Sigmoid colon (tissue), 7 donors: ENCODE measurements at places on chromosomes 5 and 9. TPM values are rescaled to one million over a fixed set of nuclear protein-coding genes. Genes with fewer than 3 reads are reported as not detected.

Gene FOXD4L5
- 0.04 TPM for polyA plus RNA-seq

Gene SPINK4
- 26.4 TPM for polyA plus RNA-seq

Gene SPATA31D4
- 0.23 TPM for polyA plus RNA-seq

Gene IRGM
- polyA plus RNA-seq: not detected

Gene SLC38A9
- 2.4 TPM for polyA plus RNA-seq

Gene ELP1
- 7.8 TPM for polyA plus RNA-seq

Gene TMEM215
- polyA plus RNA-seq: not detected

Gene GCNT4
- polyA plus RNA-seq: 1.8 TPM

Gene ORM2
- polyA plus RNA-seq: not detected

Gene BTNL8
- polyA plus RNA-seq: 15.6 TPM

Gene IRX4
- not detected for polyA plus RNA-seq

Gene CCL27
- not detected for polyA plus RNA-seq

Gene TAF11L2
- not detected for polyA plus RNA-seq

Gene ADGRV1
- 2.1 TPM for polyA plus RNA-seq

Gene PRSS3
- polyA plus RNA-seq: 347 TPM

Gene PLCXD3
- polyA plus RNA-seq: 0.50 TPM

Gene PRDM9
- polyA plus RNA-seq: not detected

Gene FGF18
- polyA plus RNA-seq: 0.36 TPM

Gene AGXT2
- not detected for polyA plus RNA-seq

Gene GLRA1
- not detected for polyA plus RNA-seq

Gene ANAPC2
- 49.3 TPM for polyA plus RNA-seq

Gene PLPPR1
- polyA plus RNA-seq: 0.07 TPM

Gene TPPP
- 3.2 TPM for polyA plus RNA-seq

Gene GPR151
- not detected for polyA plus RNA-seq

Gene HTR1A
- not detected for polyA plus RNA-seq

Gene PHYHD1
- polyA plus RNA-seq: 13.2 TPM

Gene PCDHB8
- 0.19 TPM for polyA plus RNA-seq

Gene PCDHB10
- polyA plus RNA-seq: 0.60 TPM

Gene SOHLH1
- polyA plus RNA-seq: not detected

Gene C5orf46
- not detected for polyA plus RNA-seq

Gene TSPAN17
- polyA plus RNA-seq: 25.2 TPM

Gene EIF4E1B
- polyA plus RNA-seq: not detected

Gene UBE2QL1
- polyA plus RNA-seq: under 0.01 TPM

Gene SLC24A2
- not detected for polyA plus RNA-seq

Gene PCA3
- 0.79 TPM for polyA plus RNA-seq

Gene GHR
- polyA plus RNA-seq: 2.4 TPM

Gene SPINK1
- polyA plus RNA-seq: 164 TPM

Gene FBP2
- not detected for polyA plus RNA-seq

Gene SLC45A2
- polyA plus RNA-seq: not detected

Gene SHLD3
- 5.3 TPM for polyA plus RNA-seq

Gene CERCAM
- 7.1 TPM for polyA plus RNA-seq

Gene IRX1
- not detected for polyA plus RNA-seq

Gene SMARCA2
- 45.9 TPM for polyA plus RNA-seq

Gene SPINK13
- 0.45 TPM for polyA plus RNA-seq

Gene SCGB3A2
- polyA plus RNA-seq: not detected

Gene SLC25A2
- not detected for polyA plus RNA-seq

Gene ARID3C
- polyA plus RNA-seq: not detected

Gene CEL
- 0.46 TPM for polyA plus RNA-seq

Gene PHF24
- polyA plus RNA-seq: 0.60 TPM

Gene LCN1
- polyA plus RNA-seq: not detected

Gene DOCK8
- 22.8 TPM for polyA plus RNA-seq
